ENCODE measurements at places on chromosomes 12 and 14.

DNA sequence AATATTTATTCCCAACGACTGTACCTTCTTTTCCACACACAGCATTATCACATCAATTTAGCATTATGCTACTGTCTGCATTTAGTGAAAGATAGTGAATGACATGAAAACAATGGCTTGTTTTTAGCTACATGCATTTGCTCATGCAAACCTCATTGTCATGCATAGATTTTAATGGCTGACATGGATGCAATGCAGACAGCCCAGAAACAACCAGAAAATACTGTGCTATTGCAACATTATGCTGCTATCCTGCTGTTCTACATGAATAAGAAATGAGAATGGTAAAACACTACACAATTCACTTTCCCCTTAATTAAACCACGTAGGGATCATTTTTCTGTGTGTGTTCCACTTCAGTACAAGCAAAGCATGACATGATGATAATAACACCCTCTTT is 90.8 kb downstream of the LIN7A start:
- no peak for DNase-seq

DNA sequence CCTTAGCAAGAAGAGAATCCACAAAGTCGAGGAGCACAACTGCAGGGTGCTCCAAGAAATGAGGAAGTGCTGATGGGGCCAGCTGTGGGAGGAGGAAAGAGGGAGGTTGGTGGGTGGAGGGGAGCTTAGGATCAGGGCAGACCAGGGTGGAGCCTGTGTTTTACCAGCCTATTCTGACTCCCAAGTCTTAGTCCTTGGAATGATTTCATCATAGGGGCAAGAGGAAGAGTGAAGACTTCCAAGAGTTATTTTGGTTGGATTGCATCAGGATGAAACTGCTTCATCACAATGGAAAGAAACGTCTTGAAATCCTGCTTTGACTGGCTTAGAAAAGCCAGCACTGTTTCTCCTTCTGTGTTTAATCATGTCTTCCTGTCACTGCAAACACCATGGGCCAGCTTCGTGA is 194.0 kb downstream of the DPF3 start:
- no peak for DNase-seq

- DNase-seq: no peak
These were observed 32.7 kb upstream of the FAR2 start for GRCh38 chr12:29116414-29116813.

GRCh38 chr12:10388624-10389413 is 1.0 kb downstream of the KLRK1 start:
- DNase-seq: no peak

DNA sequence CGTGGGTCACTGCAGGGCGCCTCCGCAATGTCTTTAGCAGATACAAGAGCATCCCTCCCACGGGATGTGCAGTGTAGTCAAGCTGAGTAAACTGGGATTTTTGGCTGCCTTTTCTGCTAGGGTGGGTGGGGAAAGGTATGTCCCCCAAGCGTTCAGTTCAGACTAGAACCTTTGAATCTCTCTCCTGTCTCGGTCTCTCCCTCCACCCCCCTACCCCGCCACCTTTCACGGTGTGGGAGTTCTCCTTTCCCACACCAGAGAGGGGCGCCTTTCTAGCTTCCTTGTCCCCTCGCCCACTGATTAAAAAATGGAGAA is 525 bp upstream of the FAR2 start:
- no peak for DNase-seq

- DNase-seq: no peak
These were observed 173.3 kb upstream of the PARP11 start for GRCh38 chr12:4046495-4046840.

GRCh38 chr12:93748672-93749383 is 71.7 kb downstream of the CRADD start:
- no peak for DNase-seq

GRCh38 chr14:92800525-92800924 is 6.4 kb downstream of the GOLGA5 start:
- no peak for DNase-seq

DNA sequence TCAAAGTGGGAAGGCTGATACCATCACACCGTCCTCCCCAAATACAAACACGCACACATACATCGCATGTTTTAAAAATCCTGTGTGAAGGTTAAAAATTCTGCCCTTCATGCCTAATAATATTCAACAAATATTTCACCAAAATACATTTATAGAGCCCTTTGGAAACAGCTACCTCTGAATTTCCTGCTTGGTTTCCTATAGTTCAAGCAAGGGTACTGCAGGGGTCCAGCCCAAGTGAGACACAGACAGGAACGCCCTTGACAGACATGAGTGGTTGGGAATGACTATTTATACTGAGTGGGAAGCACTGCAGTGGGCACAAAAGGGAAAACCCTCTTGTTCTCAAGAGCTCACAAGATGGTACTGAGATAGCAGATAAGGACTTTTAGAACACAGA is 51.0 kb downstream of the ST8SIA1 start:
- no peak for DNase-seq

DNA sequence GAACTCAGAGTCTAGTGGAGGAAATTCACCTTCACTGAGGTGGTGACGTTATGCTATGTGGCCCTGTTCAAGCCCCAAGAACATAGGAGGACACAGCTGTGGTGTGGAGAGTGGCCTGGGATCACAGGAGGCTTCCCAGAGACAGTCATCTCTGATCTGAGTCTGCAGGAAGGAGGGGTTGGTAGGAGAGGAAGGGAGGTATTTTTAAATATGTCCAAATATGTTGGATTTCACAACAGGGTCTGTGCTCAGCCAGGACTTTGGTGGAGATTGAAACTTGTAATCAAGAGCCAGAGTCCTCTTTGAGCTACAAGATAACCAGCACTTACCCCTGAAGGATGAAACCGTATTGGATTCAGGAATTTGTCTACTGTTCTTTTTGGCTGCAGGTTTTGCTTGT is 26.4 kb upstream of the MED13L start:
- DNase-seq: no peak

DNA sequence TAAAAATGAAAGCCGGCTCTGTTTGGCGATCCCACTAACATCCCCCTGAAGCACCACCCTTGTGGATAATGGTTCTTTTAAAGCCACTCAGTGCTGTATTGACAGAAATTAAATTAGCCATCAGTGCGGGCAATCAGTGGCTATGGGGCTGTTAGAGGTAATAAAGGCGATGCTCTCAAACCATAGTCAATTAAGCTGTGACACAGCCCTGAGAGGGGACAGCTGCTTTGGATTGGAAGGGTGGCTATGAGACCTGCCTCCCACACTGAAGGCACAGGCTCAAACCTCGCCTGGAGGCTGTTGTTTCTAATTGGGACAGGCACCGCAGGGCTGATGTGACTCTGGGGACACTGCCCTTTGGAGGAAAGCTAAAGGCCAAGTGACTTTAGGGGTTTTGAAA is 562.2 kb downstream of the VRK1 start:
- no peak for DNase-seq

GRCh38 chr12:12439636-12440035 is 82.8 kb downstream of the BORCS5 start:
- peak; percentile 58 for DNase-seq

DNA sequence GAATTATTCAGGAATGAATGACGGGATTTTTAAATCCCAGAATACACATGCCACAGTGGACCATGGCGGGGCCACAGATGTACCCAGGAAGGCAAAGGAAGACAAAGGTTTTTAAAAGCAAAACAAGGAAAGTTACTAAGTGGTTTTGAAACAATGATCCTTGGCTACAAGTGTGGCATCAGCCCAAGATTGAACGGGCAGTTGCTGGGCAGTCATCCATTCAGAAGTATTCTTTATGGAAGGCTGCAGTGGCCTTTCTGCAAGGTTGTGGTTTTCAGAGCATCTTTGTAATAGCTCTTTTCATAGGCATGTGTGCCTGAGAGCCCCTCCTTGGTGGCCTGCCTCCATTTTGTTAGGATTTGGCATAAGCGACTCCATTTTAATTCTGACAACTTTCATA is 13.4 kb upstream of the IFI27 start:
- no peak for DNase-seq

DNA sequence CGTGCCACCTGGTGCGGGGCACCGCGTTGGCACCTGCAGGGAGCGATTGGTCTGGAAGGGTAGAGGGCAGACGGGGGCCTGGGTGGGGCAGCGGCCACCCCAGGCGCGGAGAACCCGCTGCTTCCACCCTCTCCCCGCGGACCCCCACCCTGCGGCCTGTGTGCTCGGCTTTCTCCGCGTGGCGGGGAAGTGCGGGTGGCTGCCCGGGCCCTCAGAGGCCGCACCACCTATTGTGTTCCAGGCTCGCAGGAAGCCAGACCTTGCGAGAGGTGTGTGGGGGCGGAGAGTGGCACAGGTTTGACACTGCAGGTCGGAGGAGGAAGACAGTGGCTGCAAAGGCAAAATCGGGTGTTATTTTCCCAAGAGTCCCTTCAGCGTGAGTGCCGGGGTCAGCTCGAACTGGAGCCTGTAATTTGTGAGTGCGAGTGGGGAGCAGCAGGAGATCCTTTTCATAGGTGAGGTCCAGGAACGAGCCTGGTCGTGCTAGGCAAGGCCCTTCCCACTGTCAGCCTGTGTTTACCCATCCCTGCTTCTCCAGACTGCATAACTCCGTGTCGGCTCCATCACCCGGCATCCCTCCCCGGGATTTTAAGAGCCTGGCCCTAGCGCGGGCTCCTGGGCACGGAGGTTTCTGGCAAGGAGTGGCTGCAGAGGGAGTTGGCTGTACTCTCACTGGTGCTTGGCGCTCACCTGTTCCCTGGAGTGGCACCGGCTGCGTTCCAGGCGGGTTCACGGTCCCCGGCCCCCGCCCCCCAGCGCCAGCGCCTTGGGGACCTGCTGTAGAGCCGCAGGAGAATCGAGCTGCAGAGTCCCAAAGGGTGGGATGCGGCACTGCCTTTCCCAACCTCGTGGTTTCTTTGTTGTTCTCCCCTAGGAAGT is 935 bp downstream of the TBC1D30 start:
- DNase-seq: no peak

GRCh38 chr12:22670762-22671161 is 45.8 kb downstream of the ETNK1 start:
- DNase-seq: no peak

GRCh38 chr14:100734031-100734990 is 7.6 kb downstream of the DLK1 start:
- DNase-seq: no peak

- DNase-seq: peak; percentile 28
These were observed 12.5 kb downstream of the P2RX7 start for GRCh38 chr12:121145221-121145620.

DNA sequence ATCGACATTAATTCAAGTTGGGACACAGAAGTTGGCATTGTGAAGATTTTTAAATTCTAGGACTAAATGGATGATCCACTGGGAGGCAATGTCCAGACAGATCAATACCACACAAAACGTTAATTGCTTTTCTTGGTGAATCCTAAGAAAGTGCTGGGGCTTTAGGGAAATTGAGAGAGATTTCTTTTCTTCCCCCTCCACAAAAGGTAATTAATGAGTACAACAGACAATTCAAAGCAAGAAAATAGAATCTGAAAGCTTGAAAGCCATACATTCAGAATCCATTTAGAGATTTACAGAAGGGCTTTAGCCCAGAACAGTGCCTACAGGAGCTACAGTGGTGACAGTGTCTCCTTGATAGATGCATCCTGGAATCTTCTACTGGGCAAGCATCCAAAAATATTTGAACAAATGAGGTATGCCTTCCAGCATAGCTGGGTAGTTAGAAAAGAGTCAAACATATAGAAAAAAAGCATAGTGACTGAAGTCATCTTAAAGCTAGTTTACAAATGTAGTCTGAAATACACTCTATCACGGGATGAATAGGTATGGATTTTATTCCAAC is 718.1 kb downstream of the DIO2 start:
- DNase-seq: no peak

DNA sequence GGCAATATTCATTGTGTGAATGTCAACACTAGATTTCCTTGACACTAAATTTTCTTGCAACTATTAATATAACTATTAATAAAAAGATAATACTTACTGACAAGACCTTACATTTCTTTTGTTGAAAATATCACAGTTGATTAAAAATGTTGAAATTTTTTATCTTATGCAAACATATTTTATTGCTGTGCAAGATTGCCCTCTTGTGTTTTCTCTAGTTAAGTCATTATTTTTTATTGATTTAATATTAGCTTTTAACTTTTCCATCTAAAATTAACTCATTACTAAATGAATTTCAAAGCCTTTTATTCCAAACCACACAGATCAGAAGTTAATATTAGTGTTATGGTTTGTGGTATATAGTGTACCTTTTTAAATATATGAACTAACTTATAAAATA is 11.7 kb upstream of the NAA30 start:
- no peak for DNase-seq

DNA sequence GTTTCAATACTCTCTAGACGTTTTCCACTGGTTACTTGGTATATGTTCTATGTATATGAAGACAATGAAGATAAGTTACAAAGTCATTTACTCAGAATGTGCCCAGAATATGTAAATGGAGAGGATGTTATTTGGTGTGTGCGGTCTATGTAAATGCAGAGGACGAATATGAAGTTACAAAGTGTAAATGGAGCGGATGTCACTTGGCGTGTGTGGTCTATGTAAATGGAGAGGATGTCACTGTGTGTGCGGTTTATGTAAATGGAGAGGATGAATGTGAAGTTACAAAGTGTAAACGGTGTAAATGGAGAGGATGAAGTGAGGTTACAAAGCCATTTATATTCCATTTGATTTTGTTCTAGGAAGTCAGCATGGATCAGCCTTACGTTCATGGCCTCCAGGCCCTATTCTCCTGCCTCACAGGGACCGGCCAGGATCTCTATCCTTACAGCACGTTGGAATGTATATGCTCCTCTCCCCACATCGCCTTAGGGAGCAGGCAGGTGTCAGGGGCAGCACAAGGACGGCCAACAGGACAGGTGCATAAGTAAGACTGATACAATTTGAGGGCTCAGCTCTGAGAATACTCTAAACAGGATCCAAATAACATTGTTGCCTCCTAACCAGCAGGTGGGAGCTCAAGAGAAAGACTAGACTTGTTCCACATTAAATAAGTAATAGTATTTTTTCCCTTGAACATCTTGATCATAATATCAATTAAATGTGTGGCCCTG is 42.4 kb downstream of the GLRX5 start:
- DNase-seq: no peak

DNA sequence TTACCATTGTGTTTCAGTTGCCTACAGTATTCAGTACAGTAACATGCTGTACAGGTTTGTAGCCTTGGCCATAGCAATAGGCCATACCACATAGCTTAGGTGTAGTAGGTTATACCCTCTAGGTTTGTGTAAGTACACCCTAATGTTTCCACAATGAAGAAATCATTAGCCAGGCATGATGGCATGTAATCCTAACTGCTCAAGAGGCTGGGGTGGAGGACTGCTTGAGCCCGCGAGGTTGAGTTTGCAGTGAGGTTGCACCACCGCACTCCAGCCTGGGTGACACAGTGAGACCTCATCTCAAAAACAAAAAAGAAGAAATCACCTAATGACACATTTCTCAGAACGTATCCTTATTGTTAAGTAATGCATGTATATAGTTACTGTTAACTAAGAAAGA is 63.2 kb upstream of the KTN1 start:
- no peak for DNase-seq

- no peak for DNase-seq
These were observed 2.7 kb downstream of the CFAP251 start for GRCh38 chr12:121921066-121921465.

Data from CD4-positive, alpha-beta T cell treated with Interferon gamma for 1 hour (primary cell).